Omental fat pad (tissue), 4 donors: ENCODE measurements at places on chromosomes 3 and 15.

DNA sequence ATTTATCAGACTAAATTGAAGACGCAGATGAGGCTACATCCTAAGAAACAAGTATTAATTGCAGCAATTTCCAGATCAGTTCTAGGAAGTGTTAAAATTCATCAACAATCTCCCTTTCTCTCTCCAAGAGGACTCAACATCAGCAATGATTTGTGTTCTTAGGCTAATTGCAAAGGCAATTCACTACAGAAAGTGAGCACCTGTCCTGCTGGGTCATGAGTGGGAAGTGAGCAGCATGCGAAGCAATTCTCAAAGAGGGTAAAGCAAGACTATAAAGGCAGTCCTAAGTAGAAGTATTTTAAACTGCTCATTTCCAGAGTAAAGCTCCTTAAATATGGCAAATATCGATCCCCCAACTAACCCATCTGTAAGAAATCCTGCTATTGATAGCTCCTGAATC is 1191.0 kb upstream of the ALCAM start:
- DNase-seq = no peak

- DNase-seq = no peak
Measured at GRCh38 chr3:51706788-51707731, at the start of gene GRM2. Gene GRM2, plus strand, starts transcription at chr3:51707068. Its CDS starts 1,916 bp downstream, at chr3:51708984.

GRCh38 chr15:62835351-62835750 is 207.2 kb upstream of the TPM1 start:
- no peak for DNase-seq

GRCh38 chr15:36130641-36131310 is 448.6 kb upstream of the CDIN1 start:
- DNase-seq = no peak

- DNase-seq = no peak
Measured at GRCh38 chr15:77991029-77991406, 86.5 kb downstream of the TBC1D2B start.
